Spleen (tissue), 13 donors: ENCODE measurements at places on chromosomes 7 and 10. TPM values are rescaled to one million over a fixed set of nuclear protein-coding genes. Genes with fewer than 3 reads are reported as not detected.

DNA sequence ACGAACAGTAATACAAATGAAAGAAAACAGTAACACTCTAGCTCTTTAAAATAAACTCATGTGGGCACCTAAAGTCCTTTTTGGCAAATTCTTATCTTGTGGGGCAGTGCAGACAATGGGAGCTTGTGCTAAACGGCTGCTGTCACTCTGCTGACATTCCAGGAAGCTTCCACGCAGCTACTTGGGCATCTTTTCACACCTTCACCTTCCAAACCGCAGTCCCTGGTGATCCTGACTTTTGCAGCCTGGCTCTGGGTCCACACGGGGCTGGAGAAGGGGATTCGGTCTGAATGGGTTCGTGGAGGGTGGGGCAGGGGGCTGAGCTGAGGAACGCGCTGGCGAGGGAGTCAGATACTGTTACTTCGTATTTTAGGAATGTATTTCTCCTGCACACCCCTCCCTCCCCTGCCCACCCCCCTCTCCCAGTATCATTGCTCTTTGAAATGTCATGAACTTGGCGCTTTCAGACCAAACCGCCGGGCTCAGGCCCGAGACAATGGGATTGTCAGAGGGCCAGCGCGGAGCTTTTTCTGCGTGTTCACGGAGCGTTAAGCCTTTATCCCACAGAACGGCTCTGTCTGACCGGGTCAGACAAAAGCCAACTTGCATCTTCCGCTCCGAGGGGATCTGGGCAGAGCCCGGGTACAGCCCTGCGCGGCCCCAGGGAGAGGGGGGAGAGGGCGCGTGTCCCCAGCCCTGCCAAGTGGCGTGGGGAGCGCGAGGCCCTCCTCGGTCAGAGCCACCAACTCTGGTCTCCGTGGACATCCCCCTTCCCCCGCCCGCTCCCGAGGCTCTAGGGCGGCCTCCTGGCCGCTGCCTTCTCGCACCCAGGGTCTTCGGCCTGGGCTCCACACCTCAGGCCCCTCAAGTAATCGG lies 76.7 kb upstream of the EN2 start:
- DNase-seq, result peak; percentile 64

DNA sequence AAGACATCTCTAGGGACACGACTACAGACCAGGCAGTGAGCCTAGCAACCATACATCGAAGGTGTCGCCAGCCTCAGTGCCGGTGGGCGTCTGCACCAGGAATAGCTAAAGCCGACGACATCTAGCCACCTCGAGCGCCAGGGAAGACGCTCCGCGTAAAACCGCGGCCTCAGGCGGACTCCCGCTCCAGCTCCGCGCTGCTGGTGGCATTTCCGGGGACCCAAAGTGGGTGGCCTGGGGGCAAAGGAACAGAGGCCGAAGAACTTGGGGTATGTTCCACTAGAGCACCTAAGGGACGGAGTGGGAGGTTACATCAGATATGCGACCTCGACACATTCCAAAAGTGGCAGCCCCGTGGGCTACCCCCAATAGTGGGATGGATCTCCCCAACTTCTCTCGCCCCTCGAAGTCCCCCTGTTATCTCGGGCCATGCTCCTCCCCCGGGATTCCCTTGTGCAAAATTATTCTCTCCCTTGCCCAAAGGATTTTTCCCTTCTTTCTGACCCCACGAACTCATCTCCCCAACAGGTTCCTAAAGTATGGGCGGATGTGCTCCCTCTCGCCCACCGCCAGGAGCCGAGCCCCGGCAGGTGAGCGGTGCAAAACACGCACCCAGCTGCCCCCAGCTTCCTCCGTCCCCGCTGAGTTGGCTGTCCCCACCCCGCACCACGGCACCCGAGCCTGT lies 1.2 kb downstream of the KCNMA1 start:
- DNase-seq, result no peak

- no peak for DNase-seq
These were observed 306.2 kb downstream of the BICC1 start for GRCh38 chr10:58818900-58819299.

- no peak for DNase-seq
These were observed 33.4 kb upstream of the VWDE start for GRCh38 chr7:12436896-12437535.

GRCh38 chr7:135710417-135711138 lies 17.4 kb downstream of the SLC13A4 start:
- no peak for DNase-seq

DNA sequence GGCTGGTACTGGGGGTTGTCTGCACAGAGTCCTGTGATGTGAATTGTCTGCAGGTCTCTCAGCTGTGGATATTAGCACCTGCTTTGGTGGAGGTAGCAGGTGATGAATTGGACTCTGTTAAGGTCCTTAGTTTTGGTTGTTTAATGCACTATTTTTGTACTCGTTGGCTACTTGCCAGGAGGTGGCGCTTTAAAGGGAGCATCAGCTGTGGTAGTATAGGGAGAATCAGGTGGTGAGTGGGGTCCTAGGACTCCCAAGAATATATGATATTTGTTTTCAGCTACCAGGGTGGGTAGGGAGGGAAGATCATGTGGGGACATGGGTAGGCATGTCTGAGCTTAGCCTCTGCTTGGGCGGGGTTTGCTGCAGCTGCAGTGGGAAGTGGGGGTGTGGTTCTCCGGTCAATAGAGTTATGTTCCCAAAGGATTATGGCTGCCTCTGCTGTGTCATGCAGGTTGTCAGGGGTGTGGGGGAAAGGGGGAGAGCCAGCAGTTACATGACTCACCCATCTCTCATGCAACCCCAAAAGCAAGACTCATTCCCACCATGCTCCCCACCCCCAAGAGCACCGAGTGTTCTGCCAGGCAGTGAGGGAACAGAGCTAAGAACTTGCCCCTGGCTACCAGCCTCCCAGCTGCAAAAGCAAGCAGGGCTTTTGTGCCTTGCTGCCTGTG lies 53.7 kb upstream of the ZNF273 start:
- DNase-seq, result no peak

GRCh38 chr7:96992192-96993005 lies 13.0 kb upstream of the DLX6 start:
- DNase-seq, result no peak

The SEC31B gene
- 19.7 TPM for total RNA-seq

The GDF2 gene
- not detected for total RNA-seq

The GIMAP4 gene
- total RNA-seq, result 214 TPM

The ARHGAP21 gene
- total RNA-seq, result 42.9 TPM
